ENCODE measurements at places on chromosomes 5 and 9. TPM values are rescaled to one million over a fixed set of nuclear protein-coding genes. Genes with fewer than 3 reads are reported as not detected.

CKS2 gene
- total RNA-seq, result 204 TPM

ZSWIM6 gene
- 2.6 TPM for total RNA-seq

PGM5 gene
- not detected for total RNA-seq

GPR150 gene
- 0.74 TPM for total RNA-seq

PCDHGA5 gene
- total RNA-seq, result 0.05 TPM

LCN12 gene
- 1.0 TPM for total RNA-seq

SOHLH1 gene
- not detected for total RNA-seq

GRXCR2 gene
- total RNA-seq, result not detected

FABP6 gene
- not detected for total RNA-seq

GOLM1 gene
- 1.7 TPM for total RNA-seq

TICAM2 gene
- 0.47 TPM for total RNA-seq

CDC20B gene
- 0.13 TPM for total RNA-seq

RHOBTB3 gene
- total RNA-seq, result 0.32 TPM

DPYSL3 gene
- total RNA-seq, result not detected

PAEP gene
- total RNA-seq, result not detected

NXNL2 gene
- not detected for total RNA-seq

RFK gene
- 18.2 TPM for total RNA-seq

SCGB3A2 gene
- total RNA-seq, result not detected

GABRB2 gene
- not detected for total RNA-seq

GRM6 gene
- not detected for total RNA-seq

SPATA31E1 gene
- not detected for total RNA-seq

LRRC19 gene
- total RNA-seq, result not detected

HTR4 gene
- total RNA-seq, result not detected

TUSC1 gene
- total RNA-seq, result 0.10 TPM

FOXD4L4 gene
- total RNA-seq, result 0.10 TPM

IL9 gene
- total RNA-seq, result not detected

CDKN2A gene
- 32.9 TPM for total RNA-seq

NREP gene
- total RNA-seq, result 18.6 TPM

PCDHA10 gene
- total RNA-seq, result not detected

PKD2L2 gene
- not detected for total RNA-seq

FBP2 gene
- total RNA-seq, result not detected

RMRP gene
- total RNA-seq, result 12,592 TPM

ZBTB34 gene
- total RNA-seq, result 7.7 TPM

LECT2 gene
- not detected for total RNA-seq

PCDHB14 gene
- not detected for total RNA-seq

STK32A gene
- not detected for total RNA-seq
